ENCODE measurements at places on chromosomes 13 and 19. TPM values are rescaled to one million over a fixed set of nuclear protein-coding genes. Genes with fewer than 3 reads are reported as not detected.

The FREM2 gene
- under 0.01 TPM for polyA plus RNA-seq

The KBTBD7 gene
- 3.5 TPM for polyA plus RNA-seq

The CDC42EP5 gene
- polyA plus RNA-seq = 3.4 TPM

The SHKBP1 gene
- 35.6 TPM for polyA plus RNA-seq

The ERICH6B gene
- polyA plus RNA-seq = not detected

The METTL21C gene
- polyA plus RNA-seq = not detected

The C19orf67 gene
- not detected for polyA plus RNA-seq

Measured in fibroblast of lung (primary cell).